ENCODE measurements at places on chromosomes 4 and X.

- H3K27me3 ChIP-seq: no peaks in the 10 kb centered on the region
- H3K4me1 ChIP-seq: no peaks in the 10 kb centered on the region
- no peak overlapping the region for H3K27ac ChIP-seq
- no peaks in the 10 kb centered on the region for H3K36me3 ChIP-seq
- no peak for DNase-seq
Measured at GRCh38 chrX:51931566-51932150, 38.2 kb downstream of the MAGED1 start.

DNA sequence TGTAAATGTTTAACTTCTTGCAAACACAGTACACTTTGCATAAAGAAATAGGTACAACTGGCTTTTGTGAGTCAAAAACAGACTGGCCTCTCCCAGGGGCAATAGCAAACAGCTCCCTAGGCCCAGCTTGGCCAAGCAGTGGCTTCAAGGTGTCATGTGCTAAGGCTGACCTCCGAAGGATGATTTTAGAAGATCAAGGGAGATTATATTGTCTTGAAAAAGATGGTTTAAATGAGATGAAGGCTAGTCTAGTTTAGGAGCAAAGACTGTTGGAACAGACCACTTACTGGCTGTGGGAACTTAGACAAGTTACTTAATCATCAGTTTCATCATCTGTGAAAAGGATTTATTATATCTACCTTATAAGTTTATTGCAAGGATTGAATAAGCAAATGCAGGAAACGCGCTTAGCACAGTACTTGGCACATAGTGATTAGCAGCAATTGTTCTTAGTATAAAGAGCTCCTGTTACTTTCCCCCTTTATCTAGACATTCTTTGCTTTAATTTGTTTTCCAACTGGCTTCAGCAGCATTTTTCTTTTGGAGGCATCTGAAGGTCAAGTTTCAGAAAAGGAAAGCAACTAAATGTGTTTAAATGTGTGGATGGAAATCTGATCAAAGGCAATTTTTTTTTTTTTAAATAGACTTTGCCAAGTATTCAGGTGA is 17.2 kb downstream of the ANXA3 start:
- no peak overlapping the region for H3K27ac ChIP-seq
- H3K27me3 ChIP-seq: no peaks in the 10 kb centered on the region

DNA sequence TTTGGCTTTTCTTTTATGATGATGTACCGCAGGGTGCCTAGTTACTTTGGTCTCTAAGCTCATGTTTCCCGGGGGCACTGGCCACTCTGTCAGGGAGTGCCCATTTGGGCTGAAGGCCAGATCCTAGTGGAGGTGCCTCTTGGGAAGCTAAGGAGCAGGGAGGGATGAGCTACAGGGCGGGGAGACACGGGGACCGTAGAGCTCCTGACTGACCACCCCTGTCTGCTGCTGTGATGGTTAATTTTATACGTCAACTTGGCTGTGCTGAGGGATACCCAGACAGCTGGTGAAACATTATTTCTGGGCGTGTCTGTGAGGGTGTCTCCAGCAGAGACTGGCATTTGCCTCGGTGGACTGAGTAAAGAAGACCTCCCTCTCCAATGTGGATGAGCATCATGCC is 24.9 kb upstream of the CLDN24 start:
- H3K27me3 ChIP-seq: no peaks in the 10 kb centered on the region
- H3K4me1 ChIP-seq: no peaks in the 10 kb centered on the region
- H3K36me3 ChIP-seq: no peaks in the 10 kb centered on the region
- DNase-seq: no peak
- no peak overlapping the region for H3K27ac ChIP-seq

DNA sequence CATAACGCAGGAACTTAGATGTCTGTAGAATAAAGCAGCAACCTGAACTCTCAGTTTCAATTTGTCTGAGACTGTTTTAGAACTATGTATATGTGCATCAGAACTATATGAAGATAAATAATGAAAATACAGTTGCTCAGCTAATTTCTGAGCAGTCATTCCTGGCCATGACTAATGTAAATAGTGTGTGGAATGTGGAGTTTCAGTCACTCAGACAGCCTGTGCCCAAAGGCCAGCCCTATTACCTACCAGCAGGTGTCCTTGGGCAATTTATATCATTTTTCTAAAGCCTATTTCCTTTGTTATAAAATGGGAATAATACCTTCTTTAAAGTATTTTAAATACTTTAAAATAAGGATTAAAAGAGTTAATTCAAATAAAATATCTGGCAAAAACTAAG is 56.0 kb upstream of the RELL1 start:
- H3K4me1 ChIP-seq: no peaks in the 10 kb centered on the region
- no peaks in the 10 kb centered on the region for H3K27me3 ChIP-seq
- no peak overlapping the region for H3K27ac ChIP-seq
- DNase-seq: no peak

- no peaks in the 10 kb centered on the region for H3K27me3 ChIP-seq
- H3K27ac ChIP-seq: no peak overlapping the region
- H3K4me1 ChIP-seq: no peaks in the 10 kb centered on the region
- no peak overlapping the region for H3K4me3 ChIP-seq
Measured at GRCh38 chr4:110170861-110171260, 27.6 kb downstream of the ELOVL6 start.

- no peaks in the 10 kb centered on the region for H3K36me3 ChIP-seq
- no peak overlapping the region for H3K27ac ChIP-seq
- H3K4me1 ChIP-seq: no peaks in the 10 kb centered on the region
- no peak for DNase-seq
- no peak overlapping the region for H3K4me3 ChIP-seq
Measured at GRCh38 chrX:33908074-33908473, 224.0 kb downstream of the FAM47A start.

GRCh38 chrX:152927858-152928760 is 30.2 kb downstream of the ZNF185 start:
- DNase-seq: no peak
- no peaks in the 10 kb centered on the region for H3K4me1 ChIP-seq
- H3K4me3 ChIP-seq: no peak overlapping the region
- no peaks in the 10 kb centered on the region for H3K36me3 ChIP-seq
- H3K27ac ChIP-seq: no peak overlapping the region

DNA sequence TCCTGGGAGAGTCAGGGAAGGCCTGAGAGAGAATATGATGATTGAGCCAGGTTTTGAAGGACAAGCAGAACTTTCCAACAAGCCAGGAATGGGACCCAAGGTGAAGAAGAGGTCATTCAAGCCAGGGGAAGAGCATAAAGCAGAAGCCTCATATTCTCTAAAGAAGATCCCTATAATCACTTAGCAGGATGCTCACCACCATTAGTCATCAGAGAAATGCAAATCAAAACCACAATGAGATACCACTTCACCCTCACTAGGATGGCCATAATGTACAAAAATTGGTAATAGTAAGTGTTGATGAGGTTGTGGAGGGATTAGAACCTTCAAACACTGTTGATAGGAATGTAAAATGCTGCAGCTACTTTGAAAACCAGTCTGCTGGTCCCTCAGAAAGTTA is 20.5 kb upstream of the SUPT20HL1 start:
- no peaks in the 10 kb centered on the region for H3K4me1 ChIP-seq
- no peak overlapping the region for H3K27ac ChIP-seq
- no peak overlapping the region for H3K4me3 ChIP-seq
- DNase-seq: no peak
- no peaks in the 10 kb centered on the region for H3K27me3 ChIP-seq

DNA sequence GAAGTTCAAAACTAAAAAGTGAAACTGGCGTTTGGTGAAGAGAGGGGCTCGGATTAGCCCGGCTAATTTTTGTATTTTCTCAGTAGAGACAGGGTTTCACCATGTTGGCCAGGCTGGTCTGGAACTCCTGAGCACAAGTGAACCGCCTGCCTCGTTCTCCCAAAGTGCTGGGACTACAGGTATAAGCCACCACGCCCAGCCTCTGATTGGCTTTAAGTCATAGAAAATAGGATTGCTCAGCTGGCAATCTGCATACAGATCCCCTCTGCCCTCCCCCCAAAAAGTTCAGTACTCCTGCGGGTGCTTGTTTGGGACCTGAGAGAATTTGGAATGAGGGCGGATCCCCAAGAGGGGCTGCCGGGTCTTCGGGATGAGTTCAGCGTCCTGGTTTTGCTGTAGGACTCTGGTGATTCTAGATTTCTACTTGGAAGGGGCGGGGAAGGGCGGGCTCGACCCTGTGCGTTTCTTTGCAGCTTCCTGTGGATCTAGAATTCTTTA is 537 bp upstream of the PRKX start:
- no peaks in the 10 kb centered on the region for H3K36me3 ChIP-seq
- H3K4me1 ChIP-seq: no peaks in the 10 kb centered on the region
- peak overlapping the region; percentile 73 for H3K4me3 ChIP-seq
- DNase-seq: no peak

DNA sequence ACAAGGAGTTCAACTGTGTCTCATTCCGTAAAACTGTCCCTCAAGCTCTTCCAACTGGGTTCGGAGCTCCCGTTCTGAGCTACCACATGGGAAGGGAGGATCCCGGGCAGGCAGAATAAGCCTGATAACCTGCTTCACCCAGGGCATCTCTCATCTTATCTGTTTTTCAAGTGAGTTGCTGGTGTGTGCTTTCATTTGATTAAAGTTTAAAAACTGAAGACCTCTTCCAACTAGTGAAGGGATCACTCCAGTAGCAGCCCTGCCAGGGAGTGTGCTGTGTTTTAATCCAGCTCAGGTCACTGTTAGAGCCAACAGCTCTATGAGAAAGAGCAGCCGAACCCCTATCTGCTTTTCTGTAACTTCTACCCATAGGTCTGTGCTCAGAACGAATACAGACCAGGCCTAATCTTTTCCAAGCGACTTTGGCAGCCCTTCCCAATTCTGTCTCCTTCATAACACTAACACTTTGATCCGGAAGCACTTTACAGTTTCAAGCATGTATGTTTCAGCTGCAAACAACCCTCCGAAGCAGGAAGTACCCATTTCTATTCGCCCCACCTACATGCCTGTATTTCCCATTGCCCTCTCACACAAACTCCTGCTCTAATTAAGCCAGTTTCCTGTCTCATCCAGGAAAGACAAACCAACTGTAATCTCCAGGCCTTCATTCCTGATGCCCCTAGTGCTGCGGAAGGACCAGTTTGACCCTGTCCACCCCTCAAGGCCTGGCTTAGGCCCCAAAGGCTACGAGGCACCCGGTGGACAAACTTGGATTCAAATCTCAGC is 60.9 kb downstream of the IRF2 start:
- no peaks in the 10 kb centered on the region for H3K27me3 ChIP-seq
- no peaks in the 10 kb centered on the region for H3K36me3 ChIP-seq
- no peak for DNase-seq
- H3K27ac ChIP-seq: no peak overlapping the region

DNA sequence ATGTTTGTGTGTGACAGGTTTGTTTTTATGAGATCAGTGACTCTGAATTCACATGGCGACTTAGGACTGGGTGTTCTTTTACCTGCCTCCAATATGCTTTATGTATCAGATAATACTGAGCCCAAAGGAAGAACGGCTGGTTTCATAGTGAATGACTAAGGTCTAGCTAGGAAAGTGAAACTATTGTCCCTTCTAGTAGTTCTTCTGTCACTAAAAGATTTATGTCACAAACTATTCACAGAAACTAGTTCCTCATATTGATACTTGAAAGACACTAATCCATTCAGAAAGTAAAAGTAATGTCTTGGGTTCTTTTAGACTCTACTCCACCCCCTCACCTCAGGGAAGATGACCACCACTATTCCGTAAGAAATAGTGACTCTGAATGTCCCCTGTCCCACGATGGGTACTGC is 81.7 kb downstream of the EGF start:
- DNase-seq: no peak
- no peaks in the 10 kb centered on the region for H3K4me1 ChIP-seq
- no peak overlapping the region for H3K4me3 ChIP-seq
- H3K27me3 ChIP-seq: no peaks in the 10 kb centered on the region

DNA sequence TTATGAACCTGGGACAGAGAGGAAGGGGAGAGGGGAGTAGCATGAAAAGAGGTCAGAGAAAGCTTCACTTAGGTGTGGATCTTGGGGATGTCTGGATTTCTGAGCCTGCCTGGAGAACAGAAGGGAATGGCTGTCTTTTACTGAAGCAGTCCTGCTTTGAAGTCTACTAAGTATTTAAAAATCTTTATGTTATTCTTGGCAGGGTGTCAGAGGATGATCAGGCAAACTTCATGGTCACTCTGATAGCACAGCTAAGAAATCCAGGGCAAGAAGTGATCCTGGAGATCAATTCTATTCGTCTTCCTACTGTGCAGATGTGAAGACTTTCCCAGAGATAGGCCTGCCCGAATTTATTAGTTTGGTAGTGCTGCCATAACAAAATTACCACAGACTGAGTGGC is 464.4 kb upstream of the BOD1L1 start:
- no peak for DNase-seq
- no peaks in the 10 kb centered on the region for H3K27me3 ChIP-seq
- no peaks in the 10 kb centered on the region for H3K4me1 ChIP-seq
- no peaks in the 10 kb centered on the region for H3K36me3 ChIP-seq
- H3K27ac ChIP-seq: no peak overlapping the region

DNA sequence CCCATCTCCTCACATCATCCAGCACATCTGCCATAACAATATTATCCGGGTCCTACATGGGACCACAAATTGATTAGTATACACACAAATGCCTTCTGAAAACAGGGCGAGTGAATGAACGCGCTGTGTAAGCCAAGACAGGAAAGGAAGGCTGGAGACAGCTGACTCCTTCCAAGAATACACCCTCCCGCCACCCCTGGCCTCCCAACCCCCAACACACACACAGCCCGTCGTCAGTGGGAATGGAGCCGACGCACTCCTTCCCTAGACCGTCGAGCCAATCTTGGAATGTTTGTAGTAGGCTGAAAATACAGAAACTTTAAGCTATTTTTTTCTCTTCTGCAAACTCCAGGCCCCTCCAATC is 319 bp upstream of the MAGEH1 start:
- H3K36me3 ChIP-seq: no peaks in the 10 kb centered on the region
- H3K27me3 ChIP-seq: no peaks in the 10 kb centered on the region
- H3K4me3 ChIP-seq: peak overlapping the region; percentile 90

DNA sequence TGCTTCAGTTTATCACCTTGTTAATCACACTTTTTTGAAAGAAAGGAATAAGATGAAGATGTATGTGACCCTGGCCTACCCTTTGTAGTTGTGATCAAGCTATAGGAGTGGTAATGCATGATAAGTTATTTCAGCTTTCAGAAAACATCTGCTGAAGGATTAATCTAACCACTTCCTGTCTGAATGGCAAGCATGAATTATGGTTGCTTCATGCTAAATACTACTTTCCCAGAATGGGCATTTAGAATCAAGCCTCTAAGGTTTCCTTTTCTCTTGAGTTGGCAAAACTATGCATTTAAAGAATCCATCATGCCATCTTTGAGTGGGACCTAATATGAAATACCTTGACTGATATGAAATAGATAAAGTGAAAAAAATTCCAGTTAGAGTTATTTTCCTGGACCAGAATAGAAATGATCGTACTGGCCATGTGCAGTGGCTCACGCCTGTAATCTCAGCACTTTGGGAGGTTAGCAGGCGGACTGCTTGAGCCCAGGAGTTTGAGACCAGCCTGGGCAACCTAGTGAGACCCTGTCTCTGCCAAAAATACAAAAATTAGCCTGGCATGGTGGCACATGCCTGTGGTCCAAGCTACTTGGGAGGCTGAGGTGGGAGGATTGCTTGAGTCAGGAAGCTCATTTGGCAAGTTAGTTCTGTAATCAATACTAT is 59.1 kb downstream of the ANXA3 start:
- no peak overlapping the region for H3K27ac ChIP-seq
- DNase-seq: no peak
- H3K4me3 ChIP-seq: no peak overlapping the region
- H3K4me1 ChIP-seq: no peaks in the 10 kb centered on the region
- H3K36me3 ChIP-seq: no peaks in the 10 kb centered on the region

- no peak for DNase-seq
- H3K4me3 ChIP-seq: no peak overlapping the region
- no peaks in the 10 kb centered on the region for H3K4me1 ChIP-seq
- H3K27ac ChIP-seq: no peak overlapping the region
Measured at GRCh38 chr4:25870081-25870480, 7.3 kb upstream of the SEL1L3 start.

Measured in H1 (cell line).